ENCODE measurements at places on chromosomes 4 and X. TPM values are rescaled to one million over a fixed set of nuclear protein-coding genes. Genes with fewer than 3 reads are reported as not detected.

Gene FAM3A
- total RNA-seq = 28.4 TPM

Gene RASL11B
- total RNA-seq = 0.27 TPM

Gene DSPP
- total RNA-seq = not detected

Gene CT45A5
- not detected for total RNA-seq

Gene NUP62CL
- total RNA-seq = 2.6 TPM

Gene GBA3
- not detected for total RNA-seq

DNA sequence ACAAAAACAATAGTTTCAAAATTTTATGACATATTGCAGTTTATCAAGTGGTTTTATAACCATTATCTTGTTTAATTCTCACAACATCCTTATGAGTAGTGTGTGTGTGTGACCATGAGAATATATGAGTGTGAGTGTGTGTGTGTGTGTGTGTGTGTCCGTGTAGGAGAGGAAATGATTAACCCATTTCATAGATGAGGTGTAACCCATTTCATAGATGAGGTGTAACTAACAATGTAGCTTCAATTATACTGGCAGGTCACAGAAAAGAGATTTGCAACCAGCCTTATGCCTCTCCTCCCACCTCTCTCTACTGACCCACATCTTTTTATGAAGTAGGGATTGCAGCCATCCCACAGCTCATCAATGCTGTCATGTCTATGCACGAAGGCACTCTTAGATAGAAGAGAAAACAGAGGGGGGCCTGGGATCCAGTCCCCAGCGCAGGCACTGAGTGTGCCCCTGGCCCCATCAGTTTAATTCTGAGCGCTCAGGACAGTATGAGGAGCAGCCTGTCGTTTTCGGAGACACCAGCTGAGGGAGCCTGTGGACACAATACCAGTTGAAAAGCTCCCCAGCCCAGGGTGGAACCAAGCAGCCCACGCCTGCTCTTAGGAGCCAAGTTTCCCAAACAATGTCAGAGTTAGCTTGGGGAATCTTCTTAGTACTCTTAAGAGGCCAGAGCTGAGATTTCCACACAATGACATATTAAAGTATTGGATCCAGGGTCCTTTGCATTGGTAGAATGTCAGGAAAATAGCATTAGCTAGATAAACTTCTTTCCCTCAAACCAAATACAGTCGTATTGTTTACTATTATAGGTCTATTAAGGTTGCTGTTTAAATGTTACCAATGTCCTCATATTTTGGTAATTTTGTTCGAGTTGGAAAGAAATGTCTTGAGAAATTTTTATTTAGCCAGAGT, 88.6 kb downstream of the PALLD start:
- H3K27me3 ChIP-seq = no peaks in the 10 kb centered on the region
- no peak overlapping the region for H3K4me3 ChIP-seq
- no peak overlapping the region for H3K27ac ChIP-seq
- DNase-seq = no peak

GRCh38 chrX:38890963-38891362, 89.7 kb downstream of the MID1IP1 start:
- H3K4me3 ChIP-seq = no peak overlapping the region
- H3K27ac ChIP-seq = no peak overlapping the region
- H3K36me3 ChIP-seq = no peaks in the 10 kb centered on the region
- no peak for DNase-seq
- no peaks in the 10 kb centered on the region for H3K27me3 ChIP-seq
- peaks cover 7% of the 10 kb centered on the region for H3K4me1 ChIP-seq

- peak overlapping the region; percentile 60 for H3K4me3 ChIP-seq
- peak overlapping the region; percentile 39 for H3K27ac ChIP-seq
- peak; percentile 74 for DNase-seq
- H3K27me3 ChIP-seq = no peaks in the 10 kb centered on the region
These were observed 180.4 kb downstream of the AFAP1 start for GRCh38 chr4:7759216-7759615.

DNA sequence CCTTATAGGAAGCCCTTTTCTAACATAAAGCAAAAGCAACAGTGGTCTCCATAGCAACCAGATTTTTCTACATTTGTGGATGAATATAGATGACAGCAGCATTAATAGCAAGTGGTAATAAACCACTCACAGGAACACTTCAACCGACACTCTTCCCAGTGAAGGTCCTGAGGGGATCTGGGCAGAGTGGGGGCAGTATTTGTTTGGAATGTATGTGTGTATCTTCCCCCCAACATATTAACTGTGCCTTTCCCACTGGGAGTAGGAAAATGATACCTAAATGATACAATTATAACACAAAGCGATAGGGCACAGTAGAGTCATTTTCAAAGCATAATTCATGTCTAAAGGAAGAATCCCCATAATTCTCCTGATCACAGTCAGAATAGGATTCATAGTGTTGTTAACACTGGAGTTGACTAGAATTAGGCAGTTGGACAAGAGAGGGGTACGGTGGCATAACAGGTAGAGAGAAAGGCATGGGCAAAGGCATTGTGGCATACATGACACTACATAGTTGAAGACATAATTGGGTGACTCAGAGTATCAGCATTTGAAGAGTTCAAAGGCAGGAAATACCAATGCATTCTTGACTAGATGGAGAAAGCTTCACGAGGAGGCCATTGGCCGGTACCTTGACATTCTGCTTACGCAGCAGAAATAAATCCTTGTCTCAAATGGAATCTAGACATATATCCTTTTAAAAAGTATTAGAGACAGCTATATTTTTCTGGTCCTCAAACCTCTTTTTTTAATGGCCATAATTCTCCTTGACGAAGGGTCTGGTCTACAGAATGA, 15.2 kb downstream of the CAPN6 start:
- DNase-seq = no peak
- no peak overlapping the region for H3K27ac ChIP-seq
- H3K36me3 ChIP-seq = no peaks in the 10 kb centered on the region
- no peak overlapping the region for H3K4me3 ChIP-seq
- H3K4me1 ChIP-seq = no peaks in the 10 kb centered on the region

DNA sequence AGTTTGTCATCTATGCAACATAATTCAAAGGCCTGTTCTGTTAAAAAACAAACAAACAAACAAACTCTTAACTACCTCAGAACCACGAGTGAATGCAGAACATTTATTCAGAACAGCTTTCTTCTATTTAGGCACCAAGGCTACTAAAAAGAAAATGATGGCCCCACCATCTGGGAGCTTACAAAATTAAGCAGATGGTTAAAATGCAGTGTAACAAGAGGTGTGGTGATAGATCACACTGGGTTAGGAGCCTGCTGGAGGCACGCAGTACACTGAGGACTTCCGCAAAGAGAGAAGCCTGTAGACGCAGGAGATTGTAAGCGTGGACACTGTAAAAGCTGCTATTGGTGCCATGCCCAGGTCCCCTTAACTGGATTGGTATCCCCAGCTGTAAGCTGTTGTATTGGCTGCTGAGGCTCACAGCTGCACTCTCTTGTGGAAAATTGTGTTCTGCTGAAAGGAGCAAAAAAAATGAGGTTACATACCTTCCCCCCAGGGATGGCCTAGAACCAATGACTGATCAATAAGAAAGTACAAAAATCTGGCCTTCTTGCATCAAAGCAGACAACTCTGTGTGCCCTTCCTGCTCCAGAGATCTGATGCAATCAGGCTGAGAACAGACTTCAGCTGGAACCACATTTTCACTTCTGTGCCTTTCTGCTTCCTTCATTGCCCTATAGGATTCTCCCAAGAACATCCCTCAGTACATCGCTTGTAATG, 60.0 kb downstream of the SHROOM3 start:
- DNase-seq = no peak
- no peak overlapping the region for H3K27ac ChIP-seq
- H3K27me3 ChIP-seq = no peaks in the 10 kb centered on the region
- H3K4me1 ChIP-seq = no peaks in the 10 kb centered on the region
- H3K4me3 ChIP-seq = no peak overlapping the region

GRCh38 chrX:129728061-129728460, 10.7 kb upstream of the XPNPEP2 start:
- H3K27me3 ChIP-seq = no peaks in the 10 kb centered on the region
- DNase-seq = no peak
- H3K4me1 ChIP-seq = peaks cover 5% of the 10 kb centered on the region
- no peaks in the 10 kb centered on the region for H3K36me3 ChIP-seq

DNA sequence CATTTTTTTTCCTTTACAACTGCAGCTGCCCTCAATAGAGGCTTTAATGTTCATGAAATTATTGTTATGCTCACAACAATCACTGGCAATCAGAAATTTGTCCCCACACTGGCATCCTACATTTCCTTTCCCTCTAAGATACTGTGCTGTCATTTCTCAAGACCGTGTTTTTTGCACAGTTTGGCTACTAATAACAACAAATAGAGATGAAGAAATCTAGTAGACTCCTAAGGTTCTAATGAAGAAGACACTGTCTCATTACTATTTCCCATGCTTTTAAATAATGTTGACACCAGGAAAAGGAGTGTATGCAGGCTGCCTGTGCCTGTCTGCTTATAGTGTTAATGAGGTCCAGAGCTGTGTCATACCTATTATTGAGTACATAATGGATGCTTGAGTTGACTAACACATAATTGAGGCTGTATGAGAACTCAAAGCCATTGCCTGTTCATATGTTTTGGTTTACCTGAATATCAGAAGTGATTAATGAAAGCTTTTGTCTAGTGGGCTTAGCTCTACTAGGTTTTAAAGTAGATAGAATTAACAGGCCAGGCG, 1.5 kb upstream of the EIF4E start:
- peaks cover 17% of the 10 kb centered on the region for H3K4me1 ChIP-seq
- DNase-seq = no peak
- no peaks in the 10 kb centered on the region for H3K36me3 ChIP-seq
- H3K27ac ChIP-seq = peak overlapping the region; percentile 87

- no peak for DNase-seq
- H3K4me3 ChIP-seq = no peak overlapping the region
- H3K36me3 ChIP-seq = no peaks in the 10 kb centered on the region
- H3K27ac ChIP-seq = no peak overlapping the region
These were observed 77.8 kb downstream of the GRID2 start for GRCh38 chr4:92381616-92382015.

- no peak overlapping the region for H3K27ac ChIP-seq
- no peaks in the 10 kb centered on the region for H3K36me3 ChIP-seq
These were observed 21.8 kb downstream of the KIAA1210 start for GRCh38 chrX:119105826-119106225.

DNA sequence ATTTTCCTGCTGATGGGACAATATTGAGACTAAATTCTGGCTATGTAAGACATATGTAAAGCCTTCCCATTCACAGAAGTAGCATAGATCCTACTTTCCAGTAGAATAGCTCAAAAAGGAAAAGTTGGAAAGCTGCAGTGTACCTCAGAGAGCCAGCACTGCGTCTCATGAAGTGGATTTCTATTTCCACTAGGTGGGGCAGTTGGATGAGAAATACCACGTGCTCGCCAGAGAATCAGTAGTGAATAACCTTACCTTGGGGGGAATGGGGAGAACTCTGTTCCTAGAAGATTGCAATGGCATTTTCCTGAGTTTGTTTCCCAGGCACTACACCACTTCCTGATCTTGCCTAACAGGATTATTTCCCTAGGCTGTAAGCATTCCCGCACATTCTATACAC, 907.1 kb downstream of the FSTL5 start:
- no peak overlapping the region for H3K27ac ChIP-seq
- no peaks in the 10 kb centered on the region for H3K4me1 ChIP-seq
- no peaks in the 10 kb centered on the region for H3K36me3 ChIP-seq
- no peak for DNase-seq

DNA sequence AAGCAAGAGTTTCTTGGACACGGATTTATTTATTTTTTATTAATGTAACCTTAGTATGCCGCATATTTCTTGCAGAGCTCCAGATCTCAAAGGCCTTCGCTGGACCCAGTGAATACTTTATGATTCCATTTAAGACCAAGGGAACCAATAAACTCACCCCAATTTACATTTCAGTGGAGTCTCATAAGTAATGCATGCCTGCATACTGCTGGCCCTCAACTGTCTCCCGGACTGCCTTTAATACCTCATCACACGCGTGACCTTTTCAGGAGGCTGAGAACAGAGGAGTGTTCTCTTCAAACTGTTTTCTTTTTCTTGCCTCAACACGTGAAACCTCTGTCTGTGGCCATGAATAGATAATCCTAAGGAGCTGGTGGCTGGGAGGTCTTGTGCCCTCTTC, 240.9 kb downstream of the STIM2 start:
- H3K27ac ChIP-seq = no peak overlapping the region
- no peak for DNase-seq
- no peaks in the 10 kb centered on the region for H3K36me3 ChIP-seq
- no peaks in the 10 kb centered on the region for H3K27me3 ChIP-seq
- no peaks in the 10 kb centered on the region for H3K4me1 ChIP-seq

DNA sequence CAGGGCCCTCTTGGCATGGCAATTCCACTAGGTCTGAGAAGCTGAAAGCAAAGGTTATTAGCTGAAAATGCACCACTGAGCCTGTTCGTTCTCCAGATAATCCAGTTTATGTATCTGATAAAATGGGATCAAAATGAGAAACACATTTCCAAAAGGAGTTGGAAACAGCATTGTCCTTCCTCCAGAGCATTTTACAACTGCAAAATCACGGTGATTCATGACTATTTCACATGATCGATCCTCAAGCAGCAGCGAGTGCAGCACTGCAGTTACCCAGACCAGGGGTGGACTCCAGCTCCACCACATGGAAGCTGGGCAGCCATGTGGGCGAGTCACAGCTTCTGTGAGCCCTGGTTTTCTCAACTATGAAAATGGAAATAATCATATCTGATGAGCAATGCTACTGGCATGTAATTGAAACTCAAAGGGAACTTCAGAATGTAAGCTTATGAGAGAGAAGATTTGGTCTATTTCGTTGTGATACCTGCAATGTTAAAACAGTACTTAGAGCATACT, 78.7 kb upstream of the MSX1 start:
- no peaks in the 10 kb centered on the region for H3K4me1 ChIP-seq
- no peak overlapping the region for H3K27ac ChIP-seq
- H3K4me3 ChIP-seq = no peak overlapping the region
- no peaks in the 10 kb centered on the region for H3K27me3 ChIP-seq
- H3K36me3 ChIP-seq = no peaks in the 10 kb centered on the region

DNA sequence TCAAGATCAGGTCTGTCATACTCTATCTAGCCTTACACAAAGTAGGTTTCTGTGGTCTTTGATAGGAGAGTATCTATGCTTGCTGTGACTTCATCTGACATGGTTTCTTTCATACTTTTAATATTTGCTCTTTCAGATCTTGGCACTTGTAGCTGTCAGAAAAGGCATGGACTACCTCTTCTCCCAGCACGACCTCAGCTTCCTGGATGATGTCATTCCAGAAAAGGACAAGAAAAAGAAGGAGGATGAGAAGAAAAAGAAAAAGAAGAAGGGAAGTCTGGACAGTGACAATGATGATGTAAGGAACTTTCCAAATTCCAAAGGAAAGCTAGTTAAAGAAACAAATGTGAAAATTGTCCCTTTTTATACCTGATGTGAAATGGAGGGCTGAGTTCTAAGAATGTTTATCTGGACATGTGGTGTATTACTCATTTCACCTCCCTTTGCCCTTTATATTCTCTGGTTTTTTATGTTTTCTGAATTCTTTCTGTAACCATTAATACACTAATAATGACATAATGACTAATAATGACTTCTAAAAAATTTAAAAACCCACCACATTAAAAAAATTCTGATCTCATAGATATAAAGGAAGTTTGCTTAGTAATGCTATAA, 221.2 kb downstream of the SLC4A4 start:
- H3K4me3 ChIP-seq = no peak overlapping the region
- H3K27me3 ChIP-seq = no peaks in the 10 kb centered on the region
- no peak overlapping the region for H3K27ac ChIP-seq

GRCh38 chr4:117900832-117901231, 133.5 kb upstream of the NDST3 start:
- no peak for DNase-seq
- no peaks in the 10 kb centered on the region for H3K4me1 ChIP-seq
- H3K27me3 ChIP-seq = no peaks in the 10 kb centered on the region
- H3K36me3 ChIP-seq = no peaks in the 10 kb centered on the region
- no peak overlapping the region for H3K4me3 ChIP-seq
- H3K27ac ChIP-seq = no peak overlapping the region
